ENCODE measurements at places on chromosomes 12 and 14.

GRCh38 chr14:61544448-61545330, 150.6 kb upstream of the HIF1A start:
- DNase-seq = no peak

GRCh38 chr12:120755269-120755668, 29.6 kb downstream of the ACADS start:
- DNase-seq = no peak

DNA sequence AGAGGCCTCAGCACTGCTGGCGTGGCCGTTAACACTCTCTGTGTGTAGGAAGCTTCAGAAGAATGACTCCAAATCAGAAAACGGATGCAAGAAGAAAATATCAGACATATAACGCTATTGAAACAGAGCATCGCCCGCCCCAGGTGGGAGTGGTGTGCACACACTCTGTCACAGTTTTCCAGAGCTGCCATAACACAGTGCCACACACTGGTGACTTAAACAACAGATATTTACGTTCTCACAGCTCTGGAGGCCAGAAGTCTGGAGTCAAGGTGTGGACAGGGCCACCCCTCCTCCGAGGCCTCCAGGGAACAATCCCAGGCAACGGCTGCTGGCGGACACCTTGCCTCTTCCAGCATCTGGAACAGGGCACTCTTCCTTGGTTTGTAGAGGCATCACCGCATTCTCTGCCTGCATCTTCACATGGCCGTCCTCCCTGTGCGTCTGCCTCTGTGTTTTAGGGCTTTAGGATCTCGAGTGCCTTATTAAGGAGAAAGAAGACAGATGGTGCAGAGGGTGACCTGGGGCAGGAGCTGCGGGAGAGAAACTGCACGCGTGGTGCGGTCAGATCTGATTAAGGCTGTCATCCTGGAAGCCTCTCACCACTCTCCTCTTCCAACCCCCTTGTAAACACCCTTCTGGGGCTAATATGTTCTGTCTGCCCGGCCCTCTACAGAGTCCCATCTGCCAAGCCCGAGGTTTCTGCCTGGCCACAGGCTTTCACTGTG, 141.0 kb downstream of the SLC15A4 start:
- DNase-seq = no peak

- no peak for DNase-seq
These were observed 69.2 kb downstream of the RASSF3 start for GRCh38 chr12:64679487-64680001.

DNA sequence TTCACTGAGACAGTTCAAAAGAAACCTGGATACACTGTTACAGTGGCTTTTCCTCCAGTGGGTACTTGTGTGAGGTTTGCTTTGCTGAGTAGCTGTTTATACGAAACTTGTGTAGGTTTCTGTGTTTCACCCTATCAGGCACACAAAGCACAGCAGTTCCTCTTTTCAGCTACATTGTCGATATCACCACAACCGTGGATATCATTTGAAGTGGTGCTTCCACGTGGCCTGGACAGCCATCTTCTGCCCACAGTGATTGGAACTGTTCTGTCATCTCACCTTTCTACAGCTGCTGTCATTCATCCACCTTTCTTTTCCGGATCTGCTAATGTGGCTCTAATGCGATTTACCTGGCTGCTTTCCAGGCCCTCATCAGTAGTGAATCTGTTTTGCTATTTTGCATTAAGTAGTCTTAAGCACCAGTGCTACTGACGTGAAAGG, 368.8 kb downstream of the SYT1 start:
- DNase-seq = no peak

DNA sequence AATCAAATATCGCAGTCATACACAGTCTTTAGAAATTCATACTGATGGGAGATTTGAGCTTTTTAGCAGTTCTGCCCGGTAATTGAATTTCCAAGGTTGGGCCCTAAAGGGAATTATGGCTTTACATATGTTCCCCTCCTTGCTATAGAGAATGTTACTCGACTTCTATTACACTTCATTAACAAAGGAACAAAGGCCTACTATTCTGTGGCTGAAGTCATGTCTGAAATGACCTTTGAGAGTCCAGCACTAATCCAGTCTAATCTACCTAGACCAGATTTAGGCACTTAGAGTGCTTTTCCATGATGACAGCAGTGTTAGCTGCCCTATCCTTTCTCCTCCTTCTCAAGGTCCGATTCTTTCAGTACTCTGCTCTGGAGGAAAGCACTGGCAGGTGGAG, 305.3 kb downstream of the MED13L start:
- DNase-seq = no peak

DNA sequence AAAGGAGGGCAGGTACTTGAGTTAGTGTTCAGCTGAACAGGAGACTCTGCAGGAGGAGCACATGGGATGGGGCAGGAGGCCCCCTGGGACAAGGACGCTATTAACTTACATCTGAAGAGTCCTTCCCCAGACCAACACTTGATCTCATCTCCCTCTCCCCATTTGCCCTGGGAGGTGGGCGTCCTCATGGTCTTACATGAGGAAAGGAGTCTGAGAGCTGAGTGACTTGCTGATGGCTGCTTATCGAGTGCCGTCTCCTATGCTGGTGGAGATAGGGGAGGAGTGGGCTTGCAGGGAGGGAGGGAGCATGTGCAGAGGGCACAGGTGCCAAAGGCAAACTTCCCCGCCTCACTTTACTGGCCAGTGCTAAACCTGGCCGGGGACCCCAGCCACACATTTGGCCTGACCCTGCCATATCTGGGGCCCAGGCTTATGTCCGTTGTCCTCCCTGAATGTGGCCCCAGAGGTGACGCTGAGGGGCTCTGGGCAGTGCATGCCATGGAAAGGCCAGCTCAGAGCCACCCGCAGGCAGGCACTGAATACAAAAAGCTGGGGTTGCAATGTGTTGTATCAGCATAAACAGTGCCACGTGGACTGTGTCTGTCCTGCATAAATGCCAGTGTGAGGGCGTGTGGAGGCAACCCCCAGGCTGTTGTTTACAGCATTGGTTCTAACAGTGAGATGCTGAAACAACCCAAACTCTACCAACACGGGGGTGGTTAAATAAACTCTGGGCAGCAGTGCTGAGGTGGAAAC, 29.4 kb downstream of the FAIM2 start:
- DNase-seq = no peak

DNA sequence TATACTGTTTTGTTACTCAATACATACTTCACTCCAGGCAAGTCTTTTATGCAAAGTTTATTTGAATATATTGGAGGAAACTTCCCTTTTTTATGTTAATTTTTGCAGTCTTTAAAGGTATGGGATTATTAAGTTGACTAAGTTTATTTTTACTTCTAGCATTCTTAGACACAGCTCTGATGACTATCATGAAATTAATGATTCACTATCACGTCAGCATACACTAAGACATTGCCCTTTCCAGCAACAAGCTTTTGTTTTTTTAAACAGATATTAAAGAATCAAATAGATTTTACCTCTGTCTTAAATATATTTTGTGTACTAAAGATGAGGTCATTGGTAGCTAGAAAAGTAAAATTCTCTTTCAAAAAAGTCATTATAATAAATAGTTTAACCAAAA, 52.1 kb downstream of the DERA start:
- DNase-seq = no peak

DNA sequence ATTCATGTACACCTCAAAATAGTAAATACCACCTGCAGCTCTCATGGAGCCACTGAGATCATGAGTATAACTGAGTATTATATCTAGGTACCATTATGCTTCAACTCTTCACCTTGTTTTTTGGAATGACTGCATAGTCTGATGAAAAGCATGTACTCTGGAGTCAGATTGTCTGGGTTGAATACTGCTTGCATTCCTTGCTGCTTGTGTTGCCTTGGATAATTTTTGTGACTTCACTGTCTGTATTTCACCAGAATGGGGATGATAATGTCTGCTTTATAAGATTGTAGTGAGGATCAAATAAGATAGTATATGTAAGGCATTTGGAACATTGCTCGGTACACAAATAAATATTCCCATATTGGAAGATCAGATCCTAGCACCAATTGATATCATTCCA, 54.2 kb downstream of the SUSD6 start:
- DNase-seq = no peak

- no peak for DNase-seq
These were observed at the start of gene KDM2B for GRCh38 chr12:121580959-121581685. KDM2B (minus strand) TSS chr12:121581023; CDS start chr12:121580911, 112 bp downstream.

- DNase-seq = no peak
These were observed 7.8 kb downstream of the LRTM2 start for GRCh38 chr12:1827826-1828805.

- no peak for DNase-seq
These were observed 210.1 kb downstream of the MON2 start for GRCh38 chr12:62676521-62677307.

DNA sequence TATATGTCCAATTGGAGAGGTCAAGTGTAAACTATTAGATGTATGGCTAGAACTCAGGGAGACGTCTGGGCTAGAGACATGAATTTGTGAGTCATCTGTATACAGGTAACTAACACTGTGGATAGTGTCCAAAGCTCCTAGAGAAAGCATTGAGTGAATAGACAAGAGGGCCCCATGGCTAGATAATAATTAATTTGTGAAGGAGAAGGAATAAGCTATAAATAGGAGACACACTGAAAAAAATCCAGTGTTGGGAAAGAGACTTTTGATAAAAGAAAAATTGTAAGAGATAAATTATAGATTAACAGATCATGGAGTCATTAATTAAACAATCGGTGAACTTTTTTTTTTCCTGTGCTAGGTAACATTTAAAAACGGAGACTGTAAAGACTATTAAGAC, 326.6 kb upstream of the PRICKLE1 start:
- DNase-seq = no peak

DNA sequence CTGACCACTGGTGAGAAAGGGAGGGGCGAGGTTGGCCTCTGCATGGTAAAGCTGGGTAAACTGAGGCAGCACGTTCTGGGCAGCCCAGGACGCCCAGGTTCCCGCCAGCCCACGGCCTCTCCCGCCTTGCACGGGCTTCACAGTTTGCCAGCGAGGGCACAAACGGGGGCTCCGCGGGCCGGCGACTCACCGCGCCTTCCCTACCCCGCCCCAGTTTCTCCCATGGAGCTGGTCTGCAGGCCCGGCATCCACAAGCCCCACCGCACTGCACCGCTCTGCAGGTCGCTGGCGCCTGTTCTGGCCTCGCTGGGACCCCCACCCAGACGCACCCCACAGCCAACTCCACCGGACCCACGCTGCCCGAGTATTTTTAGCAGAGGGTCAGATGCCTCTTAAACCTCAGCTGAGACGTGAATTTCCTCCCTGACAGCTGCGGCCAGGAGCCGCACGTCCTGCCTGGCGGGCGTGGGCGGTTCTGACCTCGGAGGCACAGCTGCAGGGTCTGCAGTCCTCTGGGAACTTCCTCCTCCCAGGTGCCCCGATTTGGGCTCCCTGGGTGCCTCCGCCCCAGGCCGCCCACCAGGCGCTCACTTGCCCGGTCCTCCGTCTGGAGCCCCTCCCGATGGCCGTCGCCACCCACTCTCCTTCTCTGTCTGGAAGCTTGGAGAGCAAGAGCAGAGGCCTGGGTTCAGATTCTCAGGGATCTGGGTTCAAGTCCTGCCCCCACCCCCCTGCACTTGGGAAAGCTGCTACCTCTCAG, 29.5 kb upstream of the INF2 start:
- DNase-seq = no peak

- no peak for DNase-seq
These were observed 82.0 kb upstream of the OTOGL start for GRCh38 chr12:80017261-80017870.

DNA sequence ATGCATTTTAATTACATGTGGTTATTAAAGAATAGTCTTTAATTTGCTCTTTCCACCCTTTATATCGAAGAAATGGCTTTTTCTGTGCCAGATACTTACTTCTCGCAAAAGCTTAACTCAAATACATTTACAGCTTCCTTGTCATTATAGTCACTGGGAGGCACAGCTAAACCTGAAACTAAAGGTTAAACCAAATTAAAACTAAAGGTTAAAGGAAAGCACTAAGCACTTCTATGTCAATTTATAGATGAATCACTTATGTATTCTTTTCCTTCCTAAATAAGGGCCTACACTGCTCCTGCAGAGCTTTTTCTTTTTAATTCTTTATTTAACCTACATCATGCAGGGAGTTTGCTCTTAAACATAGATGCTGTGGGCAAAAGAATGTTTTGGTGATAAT, 9.1 kb downstream of the C14orf93 start:
- DNase-seq = no peak

DNA sequence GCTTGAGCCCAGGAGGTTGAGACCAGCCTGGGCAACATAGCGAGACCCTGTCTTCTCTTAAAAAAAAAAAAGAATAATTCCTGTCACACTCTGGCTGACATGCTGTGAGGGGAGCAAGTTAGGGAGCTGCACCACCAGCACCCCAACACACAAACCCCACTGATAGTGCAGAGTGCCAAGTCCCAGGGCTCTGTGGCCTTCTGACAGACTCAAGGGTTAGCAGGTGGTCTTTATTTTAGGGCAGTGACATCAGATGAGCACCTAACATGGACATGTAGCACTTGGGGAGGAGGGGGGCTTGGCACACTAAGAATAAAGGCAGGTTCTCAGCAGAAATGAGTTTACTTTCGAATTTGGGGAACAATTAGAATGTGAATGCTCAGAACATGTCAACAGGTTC, 6.8 kb downstream of the USP5 start:
- no peak for DNase-seq

DNA sequence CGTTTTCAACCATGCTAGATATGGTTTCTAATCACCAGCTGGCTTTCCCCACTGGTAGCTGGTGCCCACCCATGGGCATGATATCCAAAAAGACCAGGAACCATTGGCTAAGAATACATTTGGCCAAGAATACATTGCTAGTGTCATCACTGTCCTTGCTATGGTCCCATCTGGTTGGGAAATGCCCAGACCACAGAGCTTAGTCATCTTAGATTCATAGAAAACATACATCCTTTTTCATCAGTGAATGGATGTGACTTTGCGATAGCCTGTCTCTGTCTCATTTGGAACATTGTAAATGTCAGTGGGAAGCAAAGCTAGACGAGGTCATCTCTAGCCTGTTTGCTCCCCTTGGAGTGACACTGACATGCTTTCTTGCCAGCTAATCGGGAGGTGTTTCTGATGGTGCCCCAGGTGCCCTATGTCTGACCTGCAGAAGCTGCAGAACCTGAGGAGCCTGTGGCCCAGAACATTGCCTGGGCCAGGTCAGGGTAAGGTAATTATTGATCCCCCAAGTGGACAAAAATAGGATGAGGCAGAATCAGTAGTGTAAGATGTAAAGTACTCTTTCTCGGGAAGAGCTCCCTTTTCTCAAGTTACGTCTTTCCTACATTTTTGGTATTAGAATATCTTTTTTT, 194.8 kb downstream of the SLC41A2 start:
- DNase-seq = no peak

GRCh38 chr12:58819345-58819744, 101.0 kb downstream of the LRIG3 start:
- DNase-seq = no peak

GRCh38 chr12:26539131-26539530, 293.9 kb downstream of the ITPR2 start:
- DNase-seq = no peak

DNA sequence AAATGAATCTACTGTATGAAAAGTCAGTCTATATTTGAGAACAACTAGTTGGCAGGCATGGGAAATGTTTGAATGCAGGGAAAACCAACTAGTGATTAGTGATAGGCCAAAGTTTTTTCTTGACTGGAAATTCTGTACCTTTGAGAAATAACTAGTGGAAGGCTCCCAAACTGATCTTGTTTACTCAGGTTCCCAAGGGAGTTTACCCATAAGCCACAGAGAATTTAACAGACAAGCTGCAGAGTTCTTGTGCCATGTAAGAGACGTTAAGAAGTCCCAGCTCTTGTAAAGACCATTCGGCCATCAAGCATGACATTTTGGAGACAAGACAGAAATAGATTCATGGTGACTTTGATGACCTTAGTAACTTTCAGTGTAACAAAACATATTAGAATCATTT, 1882.8 kb upstream of the SEL1L start:
- DNase-seq = no peak

- DNase-seq = no peak
These were observed 90.8 kb downstream of the NTF3 start for GRCh38 chr12:5522432-5523335.

- no peak for DNase-seq
These were observed 23.4 kb upstream of the MAP3K9 start for GRCh38 chr14:70832561-70833305.

All from stimulated activated CD4-positive, alpha-beta T cell treated with anti-CD3 and anti-CD28 coated beads, TNF-alpha, amount 100 ng/mL, for 1 hour (primary cell).